Right atrium auricular region (tissue), 2 donors: ENCODE measurements at places on chromosomes 13 and 19. TPM values are rescaled to one million over a fixed set of nuclear protein-coding genes. Genes with fewer than 3 reads are reported as not detected.

DNA sequence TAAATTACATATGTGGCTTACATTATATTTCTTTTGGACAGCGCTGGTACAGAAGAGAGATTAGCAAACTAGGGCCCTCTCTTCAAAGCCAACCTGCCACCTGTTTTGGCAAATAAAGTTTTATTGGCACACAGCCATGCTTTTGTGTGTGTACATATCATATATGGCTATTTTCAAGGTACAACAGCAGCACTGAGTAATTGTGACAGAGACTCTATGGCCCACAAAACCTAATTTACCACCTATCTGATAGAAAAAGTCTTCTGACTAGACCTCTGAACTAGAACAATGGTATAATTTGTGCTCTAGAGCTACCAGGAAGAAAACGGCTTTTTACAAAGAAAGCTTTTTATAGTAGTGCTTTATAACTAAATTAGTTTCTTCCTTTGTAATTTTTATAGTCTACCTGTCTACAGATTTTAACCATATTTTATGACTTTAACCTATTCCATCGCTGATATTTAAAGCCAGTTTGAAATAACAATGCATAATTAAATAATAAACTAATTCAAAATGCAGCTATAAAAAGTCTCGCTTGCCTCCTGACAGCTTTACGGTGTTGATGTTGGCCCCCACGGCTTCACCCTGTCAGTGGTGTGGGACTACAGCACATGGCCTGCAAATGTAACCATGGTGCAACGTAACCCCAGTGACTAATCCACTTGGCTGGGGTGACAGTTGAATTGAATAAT lies 17.7 kb upstream of the DPY19L3 start:
- no peaks in the 10 kb centered on the region for H3K4me1 ChIP-seq
- no peak overlapping the region for H3K27ac ChIP-seq
- no peaks in the 10 kb centered on the region for H3K27me3 ChIP-seq
- no peak overlapping the region for H3K4me3 ChIP-seq
- H3K36me3 ChIP-seq: peaks cover 7% of the 10 kb centered on the region

DNA sequence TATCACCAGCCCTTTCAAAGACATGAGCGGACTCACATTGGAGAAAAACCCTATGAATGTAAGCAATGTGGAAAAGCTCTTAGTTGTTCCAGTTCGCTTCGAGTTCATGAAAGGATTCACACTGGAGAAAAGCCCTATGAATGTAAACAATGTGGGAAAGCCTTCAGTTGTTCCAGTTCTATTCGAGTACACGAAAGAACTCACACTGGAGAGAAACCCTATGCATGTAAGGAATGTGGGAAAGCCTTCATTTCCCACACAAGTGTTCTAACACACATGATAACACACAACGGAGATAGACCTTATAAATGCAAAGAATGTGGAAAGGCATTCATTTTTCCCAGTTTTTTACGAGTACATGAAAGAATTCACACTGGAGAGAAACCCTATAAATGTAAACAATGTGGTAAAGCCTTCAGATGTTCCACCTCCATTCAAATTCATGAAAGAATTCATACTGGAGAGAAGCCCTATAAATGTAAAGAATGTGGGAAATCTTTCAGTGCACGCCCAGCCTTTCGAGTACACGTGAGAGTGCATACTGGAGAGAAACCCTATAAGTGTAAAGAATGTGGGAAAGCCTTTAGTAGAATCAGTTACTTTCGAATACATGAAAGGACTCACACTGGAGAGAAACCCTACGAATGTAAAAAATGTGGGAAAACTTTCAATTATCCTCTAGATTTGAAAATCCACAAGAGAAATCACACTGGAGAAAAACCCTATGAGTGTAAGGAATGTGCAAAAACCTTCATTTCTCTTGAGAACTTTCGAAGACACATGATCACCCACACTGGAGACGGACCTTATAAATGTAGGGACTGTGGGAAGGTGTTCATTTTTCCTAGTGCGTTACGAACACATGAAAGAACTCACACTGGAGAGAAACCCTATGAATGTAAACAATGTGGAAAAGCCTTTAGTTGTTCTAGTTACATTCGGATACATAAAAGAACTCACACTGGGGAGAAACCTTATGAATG lies 17.6 kb downstream of the ZNF791 start:
- H3K4me3 ChIP-seq: no peak overlapping the region
- H3K27me3 ChIP-seq: no peaks in the 10 kb centered on the region
- H3K36me3 ChIP-seq: peaks cover 67% of the 10 kb centered on the region
- no peak for DNase-seq
- no peaks in the 10 kb centered on the region for H3K4me1 ChIP-seq

Gene THSD1
- total RNA-seq: 6.5 TPM

DNA sequence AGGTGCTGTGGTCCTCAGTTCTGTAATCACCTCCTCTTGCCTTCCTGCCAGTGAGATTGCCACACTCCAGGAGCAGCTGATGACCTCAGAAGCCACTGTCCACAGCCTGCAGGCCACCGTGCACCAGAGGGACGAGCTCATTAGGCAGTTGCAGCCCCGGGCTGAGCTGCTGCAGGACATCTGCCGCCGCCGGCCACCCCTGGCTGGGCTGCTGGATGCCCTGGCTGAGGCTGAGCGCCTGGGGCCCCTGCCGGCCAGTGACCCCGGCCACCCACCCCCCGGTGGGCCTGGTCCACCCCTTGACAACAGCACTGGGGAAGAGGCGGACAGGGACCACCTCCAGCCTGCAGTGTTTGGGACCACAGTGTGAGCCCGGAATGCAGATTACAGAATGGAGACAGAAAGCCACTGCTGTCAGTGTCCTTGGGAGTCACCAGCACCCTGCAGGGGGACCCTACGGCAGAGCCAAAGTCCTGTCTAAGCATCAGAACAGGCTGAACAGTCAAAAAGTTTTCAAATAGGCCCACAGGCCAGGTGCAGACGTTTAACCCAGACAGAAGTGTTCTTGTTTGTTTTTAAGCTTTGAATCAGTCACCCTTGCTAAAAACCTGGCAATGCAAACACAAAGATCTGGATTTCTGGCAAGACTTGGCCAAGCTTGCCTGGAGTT lies 4.2 kb downstream of the VMAC start:
- H3K27ac ChIP-seq: no peak overlapping the region
- no peak for DNase-seq
- H3K36me3 ChIP-seq: no peaks in the 10 kb centered on the region
- no peaks in the 10 kb centered on the region for H3K4me1 ChIP-seq
- no peaks in the 10 kb centered on the region for H3K27me3 ChIP-seq
- no peak overlapping the region for H3K4me3 ChIP-seq

Gene RASL11A
- total RNA-seq: 16.3 TPM
